WTC11 (cell line): ENCODE measurements at places on chromosomes 12 and 14. TPM values are rescaled to one million over a fixed set of nuclear protein-coding genes. Genes with fewer than 3 reads are reported as not detected.

DNA sequence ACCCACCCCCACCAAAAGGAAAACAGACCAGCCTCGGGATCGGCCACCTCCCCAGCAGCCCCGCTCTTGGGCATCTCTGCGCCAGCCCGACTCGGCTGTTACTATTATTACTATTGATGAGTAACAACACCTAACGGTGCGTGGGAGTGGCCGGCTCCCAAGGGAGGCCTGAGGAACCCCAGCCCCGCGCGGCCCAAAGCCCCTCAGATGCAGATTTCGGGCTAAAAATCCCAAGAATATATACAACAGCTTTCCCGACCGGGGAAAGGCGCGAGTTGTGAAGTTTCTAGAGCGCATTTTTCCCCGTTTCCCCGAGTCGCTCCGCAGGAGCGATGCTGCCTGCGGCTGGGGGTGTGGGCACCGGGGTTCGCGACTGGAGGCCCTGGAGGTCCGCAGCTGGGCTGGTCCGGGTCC, 565 bp downstream of the NT5DC3 start:
- DNase-seq, result peak; percentile 15

Gene LRRC10
- total RNA-seq, result not detected in 3 replicates

Gene KRT77
- not detected in 3 replicates for total RNA-seq

GRCh38 chr12:85963326-85963725, 89.2 kb downstream of the NTS start:
- no peak for DNase-seq

DNA sequence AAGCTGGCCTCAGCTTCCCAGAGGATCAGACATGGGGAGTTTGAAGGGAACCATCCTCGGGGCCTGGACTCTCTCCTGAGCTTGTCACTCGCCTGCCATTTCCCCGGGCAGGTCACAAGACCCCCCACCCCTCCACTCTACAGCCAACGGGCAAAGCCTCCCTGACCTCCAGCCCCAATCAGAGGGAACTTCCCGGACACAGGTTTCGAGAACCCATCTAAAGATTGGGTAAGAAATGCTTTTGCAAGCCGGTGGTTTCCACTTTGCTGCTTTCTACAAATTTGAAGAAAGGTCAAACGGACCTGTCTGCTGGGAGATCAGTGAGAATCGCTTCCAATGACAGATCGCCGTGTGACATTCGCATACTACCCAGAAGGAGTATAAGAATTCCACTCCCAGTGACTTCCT, 89.6 kb downstream of the SCARB1 start:
- DNase-seq, result no peak

DNA sequence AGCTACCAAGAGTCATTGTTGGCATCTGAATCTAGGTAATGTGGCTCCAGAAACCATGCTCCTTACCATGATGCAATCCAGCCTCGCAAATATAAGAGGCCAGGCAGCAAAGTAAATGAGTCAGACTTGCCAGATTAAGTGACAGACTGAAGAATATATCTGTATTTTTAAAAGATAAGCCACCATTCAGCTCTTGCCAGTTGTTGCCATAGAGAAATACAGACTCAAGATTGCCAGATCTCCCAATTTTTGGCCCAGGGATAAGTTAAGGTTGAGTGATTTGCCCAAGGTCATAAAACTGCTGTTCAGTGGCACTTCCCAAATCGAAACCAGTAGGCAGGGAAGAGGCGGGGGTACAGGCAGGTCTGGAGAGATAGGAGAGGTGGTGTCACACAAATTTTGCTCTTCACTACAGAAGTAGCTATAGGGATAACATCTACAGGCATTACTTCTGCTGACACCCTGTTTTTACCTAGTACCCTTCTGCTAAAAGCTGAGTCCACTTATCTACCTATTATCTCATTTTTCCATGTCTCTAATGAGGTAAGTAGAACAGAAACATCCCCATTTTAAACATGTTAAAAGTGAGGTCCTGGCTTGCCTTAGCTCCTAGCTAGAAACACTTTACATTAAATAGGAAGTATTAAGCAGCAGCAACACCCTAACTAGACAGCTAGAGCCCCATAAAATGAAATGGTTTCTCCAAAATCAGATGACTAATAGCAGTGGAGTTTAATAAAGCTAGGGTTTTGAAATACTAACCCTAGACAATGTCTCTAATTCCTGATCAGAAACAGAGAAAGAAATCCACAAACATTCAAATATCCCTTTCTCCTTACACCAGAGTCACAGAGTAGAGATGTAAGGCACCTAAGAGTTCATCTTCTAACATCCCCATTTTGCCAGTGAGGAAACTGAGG, 19.5 kb downstream of the DCAF5 start:
- DNase-seq, result no peak

DNA sequence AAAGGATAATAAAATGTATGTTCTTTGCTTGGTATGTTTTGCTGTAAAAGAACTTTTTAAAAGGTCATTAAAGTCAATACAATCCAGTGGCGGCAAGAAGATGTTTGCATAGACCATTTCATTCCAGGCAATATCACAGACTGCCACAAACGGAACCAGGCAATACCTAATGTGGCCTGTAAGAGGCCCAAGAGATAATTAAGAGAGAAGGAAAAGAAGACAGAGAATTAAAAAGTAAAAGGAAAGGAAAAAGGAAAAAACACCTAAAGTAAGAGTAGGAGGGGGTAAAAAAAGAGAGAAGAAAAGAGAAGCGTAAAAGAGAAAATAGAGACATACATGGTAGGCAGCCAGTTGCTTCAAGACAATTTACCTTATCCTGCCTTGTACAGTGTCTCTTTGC, 6.8 kb upstream of the ARHGAP5 start:
- DNase-seq, result no peak

- DNase-seq, result no peak
These were observed 653.9 kb upstream of the TMEM132C start for GRCh38 chr12:127613056-127613455.

Gene LRRK2
- 0.23 to 0.46 TPM (median 0.46 TPM) in 3 replicates for total RNA-seq

Gene EPYC
- total RNA-seq, result not detected in 3 replicates

Gene SPX
- total RNA-seq, result 0.46 to 1.2 TPM (median 0.76 TPM) in 3 replicates

Gene KCNH5
- total RNA-seq, result 0.60 to 1.4 TPM (median 0.76 TPM) in 3 replicates

Gene TAS2R42
- not detected in 3 replicates for total RNA-seq

Gene ACSM4
- total RNA-seq, result not detected in 3 replicates

Gene IL22
- not detected in 3 replicates for total RNA-seq
